ENCODE measurements at places on chromosomes 2 and 18.

DNA sequence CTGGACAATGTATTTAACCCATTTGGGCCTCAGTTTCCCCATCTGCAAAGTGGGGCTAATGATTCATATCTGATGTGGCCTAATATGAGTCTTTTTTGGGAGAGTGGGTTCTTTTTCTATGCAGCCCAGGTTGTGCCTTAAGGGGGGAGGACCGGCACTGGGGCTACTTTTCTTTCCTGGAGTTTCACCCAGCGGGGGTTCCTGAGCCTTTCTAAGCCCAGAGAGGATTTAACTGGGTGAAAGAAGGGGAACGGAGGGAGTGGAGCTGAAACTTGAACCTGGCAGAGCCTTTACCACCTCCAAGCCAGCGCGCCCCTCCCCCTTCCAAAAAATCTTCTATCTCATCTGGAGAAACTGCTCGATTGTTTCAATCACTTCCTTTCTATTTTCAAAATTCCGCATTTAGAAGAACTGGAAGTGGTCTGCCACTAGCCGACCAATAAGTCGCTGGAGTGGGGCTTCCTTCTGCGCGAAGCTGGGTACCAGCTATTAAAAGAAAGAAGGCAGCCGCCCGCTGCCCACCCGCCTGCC is 205.0 kb upstream of the SMAD2 start:
- DNase-seq: no peak

- DNase-seq: no peak
Measured at GRCh38 chr2:235493775-235494715, at the start of gene AGAP1. Gene AGAP1 (plus strand): TSS chr2:235494043.

DNA sequence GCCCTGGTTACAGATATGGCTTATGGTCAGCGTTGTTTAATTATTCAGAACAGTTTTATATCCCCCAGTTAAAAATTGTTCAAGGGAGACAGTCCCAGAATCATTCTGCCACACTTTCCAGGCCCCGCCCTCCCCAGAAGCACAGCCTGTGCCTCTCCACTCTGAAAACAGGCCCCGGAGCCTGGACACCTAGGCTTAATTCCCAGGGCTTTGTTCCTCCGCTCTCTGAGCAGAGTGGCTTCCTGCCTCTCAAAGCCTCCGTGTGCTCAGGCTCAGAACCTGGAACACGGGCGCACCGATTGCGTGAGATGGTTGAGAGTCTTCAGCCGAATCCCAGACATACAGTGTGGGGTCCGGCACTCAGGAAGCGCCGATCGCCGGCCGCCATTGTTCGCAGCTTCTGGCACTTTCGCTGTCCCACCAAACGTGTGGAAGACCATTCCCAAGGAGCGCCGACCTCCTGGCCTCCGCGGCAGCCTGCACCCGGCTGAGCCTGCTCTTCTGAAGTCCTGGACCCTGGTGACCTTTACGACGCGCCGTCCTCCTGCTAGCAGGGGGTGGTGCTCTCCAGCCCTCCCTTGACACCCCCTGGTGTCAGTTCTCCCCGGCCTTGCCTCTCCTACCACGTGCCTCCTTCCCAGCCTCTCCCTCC is 45.6 kb downstream of the TWIST2 start:
- DNase-seq: no peak

- no peak for DNase-seq
Measured at GRCh38 chr2:127067620-127068350, 39.2 kb downstream of the BIN1 start.
